Karpas-422 (cell line): ENCODE measurements at places on chromosomes 2 and 18. TPM values are rescaled to one million over a fixed set of nuclear protein-coding genes. Genes with fewer than 3 reads are reported as not detected.
A peak's percentile ranks its signal among the peaks of the same experiment; 100 is the strongest.

- no peak for DNase-seq
- no peak overlapping the region for H3K4me3 ChIP-seq
These were observed 777 bp downstream of the HAAO start for GRCh38 chr2:42791606-42792005.

DNA sequence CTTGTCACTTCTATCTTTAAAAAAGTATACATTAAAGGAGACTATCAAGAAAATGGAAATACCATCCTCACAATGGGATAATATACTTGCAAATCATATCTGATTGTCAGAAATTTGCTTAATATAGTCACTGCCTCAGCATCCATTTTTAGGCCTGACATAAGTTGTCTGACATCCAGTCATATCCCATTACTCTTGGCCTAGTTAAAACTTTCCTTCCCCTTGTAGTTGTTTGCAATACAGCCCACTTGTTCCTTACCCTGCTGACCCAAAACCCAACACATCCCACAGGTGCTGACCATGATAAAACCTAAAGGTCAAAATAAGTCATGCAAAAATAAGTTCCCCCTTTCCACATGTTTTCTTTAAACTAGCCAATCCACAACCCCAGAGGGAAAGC, 3.6 kb upstream of the ARHGEF33 start:
- no peak overlapping the region for H3K4me3 ChIP-seq
- no peaks in the 10 kb centered on the region for H3K27me3 ChIP-seq
- no peaks in the 10 kb centered on the region for H3K36me3 ChIP-seq
- no peaks in the 10 kb centered on the region for H3K4me1 ChIP-seq
- DNase-seq: no peak

DNA sequence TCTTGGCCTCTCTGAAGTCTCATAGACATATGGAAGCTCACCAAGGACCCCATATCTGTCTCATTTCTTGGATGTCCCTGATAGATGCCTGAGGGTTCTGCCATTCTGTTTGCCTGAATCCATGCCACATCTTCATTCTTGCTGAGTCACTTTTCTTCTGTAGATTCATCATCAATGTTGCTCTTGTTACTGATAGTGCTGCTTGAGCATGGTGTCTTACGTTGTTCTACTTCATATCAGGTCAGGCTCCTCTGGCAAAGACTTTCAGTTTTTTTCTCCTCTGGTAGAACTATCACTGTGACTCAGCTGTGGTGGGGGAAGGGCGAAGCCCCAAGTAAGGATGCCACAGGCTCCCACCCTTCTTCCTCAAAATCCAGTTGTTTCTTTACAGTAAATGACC, 885.2 kb downstream of the DCDC2C start:
- H3K27me3 ChIP-seq: no peaks in the 10 kb centered on the region
- no peaks in the 10 kb centered on the region for H3K36me3 ChIP-seq
- no peak overlapping the region for H3K27ac ChIP-seq
- H3K4me3 ChIP-seq: no peak overlapping the region
- no peak for DNase-seq

GRCh38 chr2:231167745-231168459, 30.5 kb upstream of the ARMC9 start:
- no peaks in the 10 kb centered on the region for H3K27me3 ChIP-seq
- peaks cover 15% of the 10 kb centered on the region for H3K4me1 ChIP-seq
- no peak overlapping the region for H3K4me3 ChIP-seq

GRCh38 chr18:64474255-64474654, 325.4 kb upstream of the LINC00305 start:
- no peak overlapping the region for H3K4me3 ChIP-seq
- no peaks in the 10 kb centered on the region for H3K36me3 ChIP-seq
- DNase-seq: no peak
- no peaks in the 10 kb centered on the region for H3K27me3 ChIP-seq
- H3K27ac ChIP-seq: no peak overlapping the region

DNA sequence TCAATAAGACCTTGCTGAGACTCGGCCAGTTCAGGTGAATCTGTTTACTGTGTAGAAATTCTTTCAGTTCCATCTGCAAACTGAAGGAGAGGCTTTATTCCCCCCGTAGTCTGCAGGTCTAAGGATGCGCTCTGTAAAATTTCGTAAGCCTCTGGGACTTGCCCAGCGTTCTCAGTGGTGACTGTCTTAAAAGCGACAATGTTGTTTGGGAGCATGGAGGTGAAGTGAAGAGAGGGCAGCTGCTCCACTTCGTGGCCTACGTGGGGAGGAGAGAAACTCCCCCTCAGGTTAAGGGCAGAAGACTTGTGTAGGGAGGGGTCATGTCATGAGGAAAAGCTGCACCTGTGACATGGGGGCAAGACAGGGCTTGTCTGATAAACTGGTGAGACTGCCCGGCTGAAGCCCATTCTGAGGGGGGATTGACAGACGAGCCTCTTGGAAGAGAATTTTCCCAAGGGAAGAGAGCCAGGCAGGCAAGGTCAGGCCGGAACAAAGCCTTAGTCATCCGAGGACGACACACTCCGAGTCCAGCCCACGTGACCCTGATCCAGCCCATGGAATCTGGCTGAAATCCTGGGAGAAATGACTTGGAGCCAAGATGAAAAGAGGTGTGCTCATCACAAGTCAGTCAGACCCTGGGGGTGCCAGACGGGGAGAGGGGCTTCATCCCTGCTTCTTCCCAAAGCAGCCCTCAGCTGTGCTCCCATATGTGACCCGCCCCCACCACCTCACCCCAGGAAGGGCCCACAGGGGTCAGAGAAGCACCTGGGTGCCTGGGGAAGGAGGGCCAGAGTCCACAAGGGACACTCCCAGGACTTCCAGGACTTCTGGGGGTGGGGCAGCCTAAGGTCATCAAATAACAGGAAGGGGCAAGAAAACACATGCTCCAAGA, 88.5 kb upstream of the SH3BP4 start:
- no peaks in the 10 kb centered on the region for H3K4me1 ChIP-seq
- no peak overlapping the region for H3K4me3 ChIP-seq
- H3K36me3 ChIP-seq: no peaks in the 10 kb centered on the region
- H3K27me3 ChIP-seq: peaks cover 3% of the 10 kb centered on the region; the same call in 1 of the 2 replicates
- no peak overlapping the region for H3K27ac ChIP-seq
- no peak for DNase-seq

GRCh38 chr2:88813612-88814011, 122.1 kb downstream of the RPIA start:
- no peak overlapping the region for H3K27ac ChIP-seq
- H3K4me3 ChIP-seq: no peak overlapping the region
- peaks cover 20% of the 10 kb centered on the region for H3K4me1 ChIP-seq
- peak; percentile 88 for DNase-seq
- no peaks in the 10 kb centered on the region for H3K36me3 ChIP-seq
- no peaks in the 10 kb centered on the region for H3K27me3 ChIP-seq

GRCh38 chr18:61854578-61855448, 38.0 kb downstream of the RNF152 start:
- no peak overlapping the region for H3K27ac ChIP-seq
- H3K36me3 ChIP-seq: no peaks in the 10 kb centered on the region
- no peaks in the 10 kb centered on the region for H3K4me1 ChIP-seq
- no peak overlapping the region for H3K4me3 ChIP-seq

GRCh38 chr2:176814274-176814673, 398.3 kb upstream of the HNRNPA3 start:
- H3K27ac ChIP-seq: peak overlapping the region; percentile 90
- no peak overlapping the region for H3K4me3 ChIP-seq
- H3K4me1 ChIP-seq: peaks cover 73% of the 10 kb centered on the region
- no peaks in the 10 kb centered on the region for H3K27me3 ChIP-seq
- DNase-seq: no peak

Gene RPRM
- not detected in 2 replicates for total RNA-seq

Gene ANKRD30B
- not detected in 2 replicates for total RNA-seq

Gene INO80B
- total RNA-seq: 29.3 and 86.9 TPM in 2 replicates
